ENCODE measurements at places on chromosomes 12 and 14.
A peak's percentile ranks its signal among the peaks of the same experiment; 100 is the strongest.

DNA sequence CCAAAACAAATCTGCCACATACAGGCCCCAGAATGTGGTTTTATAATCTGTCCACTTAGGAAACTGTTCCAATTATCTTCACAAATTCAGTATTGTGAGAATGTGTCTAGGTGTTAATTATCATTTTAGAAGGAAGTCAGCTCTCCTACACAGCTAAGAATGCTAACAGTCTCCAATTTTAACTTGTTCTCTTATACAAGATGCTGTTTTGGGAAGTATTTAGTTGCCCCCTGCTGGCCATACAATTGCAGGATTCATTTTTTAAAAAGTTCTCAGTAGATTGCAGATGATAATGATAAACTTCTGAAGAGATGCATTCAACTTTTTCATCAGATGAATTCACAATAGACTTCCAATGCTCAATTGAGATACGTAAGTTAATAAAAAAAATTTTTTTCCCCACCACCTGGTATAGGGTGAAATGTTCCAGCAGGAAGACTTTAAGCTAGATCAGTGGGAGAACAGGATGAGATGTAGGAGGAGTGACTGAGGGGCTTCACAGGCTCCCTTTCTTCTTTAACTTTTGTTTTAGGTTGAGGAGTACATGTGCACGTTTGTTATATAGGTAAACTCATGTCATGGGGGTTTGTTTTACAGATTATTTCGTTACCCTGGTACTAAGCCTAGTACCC is 27.3 kb upstream of the OSBPL8 start:
- DNase-seq: no peak

DNA sequence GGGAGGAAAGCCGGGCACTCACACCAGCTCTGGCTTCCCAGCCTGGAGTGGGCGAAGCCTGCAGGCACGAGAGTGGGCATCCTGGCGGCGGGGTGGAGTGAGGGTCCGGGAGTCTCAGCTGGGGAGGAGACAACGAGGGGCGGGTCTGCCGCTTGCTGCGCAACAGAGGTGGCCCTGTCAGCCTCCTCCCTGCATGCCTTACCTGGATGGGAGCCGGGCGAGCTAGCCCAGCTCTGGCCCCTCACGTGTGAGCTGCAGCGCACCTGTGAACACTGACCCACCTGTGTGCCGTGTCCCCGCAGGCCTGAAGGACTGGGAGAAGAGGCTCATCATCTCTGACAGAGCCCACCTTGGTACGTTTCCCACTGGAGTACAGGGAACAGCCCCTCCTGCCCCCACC is 13.9 kb upstream of the SIVA1 start:
- DNase-seq: no peak

- no peak for DNase-seq
Observed at GRCh38 chr14:49593016-49593415, 5.7 kb upstream of the LRR1 start.

GRCh38 chr12:30440826-30441602 is 254.7 kb downstream of the IPO8 start:
- DNase-seq: peak; percentile 15

GRCh38 chr12:125283521-125283920 is 218.3 kb downstream of the AACS start:
- DNase-seq: no peak

DNA sequence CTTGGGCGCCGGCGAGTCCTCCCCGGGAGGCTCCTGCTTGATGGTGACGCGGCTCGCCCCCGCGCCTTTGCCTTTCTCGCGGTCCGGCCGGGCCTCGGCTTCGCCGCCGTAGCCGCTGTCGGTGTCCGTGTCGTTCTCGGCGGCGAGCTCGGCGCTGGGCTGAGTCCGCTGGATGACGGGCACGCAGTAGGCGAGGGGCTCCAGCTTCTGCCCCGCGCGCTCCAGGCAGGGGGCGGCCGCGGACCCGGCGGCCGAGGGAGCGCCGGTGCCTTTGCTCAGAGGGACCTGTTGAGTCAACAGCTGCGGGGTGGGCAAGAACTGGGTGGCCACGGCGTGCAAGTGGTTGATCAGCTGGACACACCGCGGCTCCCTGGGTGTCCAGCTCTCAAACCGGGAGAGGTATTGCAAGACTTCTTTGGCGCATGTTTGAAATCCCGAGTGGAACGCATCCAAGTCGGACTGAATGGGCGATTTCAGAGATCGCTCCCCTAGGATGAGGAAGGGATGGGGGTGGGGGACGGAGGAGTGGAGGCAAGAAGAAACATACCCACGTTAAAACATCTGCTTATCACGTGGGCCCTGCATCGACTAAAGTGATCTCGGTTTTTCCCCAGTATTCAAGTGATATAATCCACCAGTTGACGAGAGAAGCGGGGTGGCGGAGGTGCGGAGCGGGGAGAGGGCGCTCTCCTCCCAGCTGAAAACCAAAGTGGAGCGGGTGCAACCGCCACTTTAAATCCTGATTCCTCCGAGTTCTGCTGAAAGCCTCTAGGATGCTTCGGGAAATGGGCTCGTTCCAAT is 2.0 kb downstream of the BHLHE41 start:
- DNase-seq: peak; percentile 29

- no peak for DNase-seq
Observed at GRCh38 chr12:121250359-121250758, 40.4 kb downstream of the P2RX4 start.

- DNase-seq: no peak
Observed at GRCh38 chr14:74478996-74479635, 14.0 kb downstream of the NPC2 start.

- DNase-seq: no peak
Observed at GRCh38 chr12:93234641-93235040, 143.1 kb upstream of the NUDT4 start.

GRCh38 chr12:80033448-80033847 is 65.9 kb upstream of the OTOGL start:
- no peak for DNase-seq

DNA sequence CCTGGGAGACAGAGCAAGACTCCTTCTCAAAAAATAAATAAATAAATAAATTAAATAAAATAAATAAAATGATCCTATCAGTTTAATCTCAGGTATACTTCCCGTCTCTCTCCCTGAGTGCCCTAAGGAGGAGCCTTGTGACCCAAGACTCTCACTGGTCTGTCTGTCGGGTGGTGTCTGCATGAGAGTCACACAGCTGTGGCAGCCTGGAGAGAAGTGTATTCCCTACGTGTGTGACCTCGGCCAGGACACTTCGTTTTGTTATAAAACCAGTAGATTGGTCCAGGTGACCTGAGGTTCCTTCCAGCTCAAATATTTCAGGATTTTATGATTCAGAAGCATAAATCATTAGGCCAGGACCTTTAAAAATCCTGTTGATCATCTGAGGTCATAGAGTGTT is 4.8 kb downstream of the SYNE3 start:
- no peak for DNase-seq

GRCh38 chr14:106044949-106045596 is 518.7 kb downstream of the TMEM121 start:
- DNase-seq: no peak

DNA sequence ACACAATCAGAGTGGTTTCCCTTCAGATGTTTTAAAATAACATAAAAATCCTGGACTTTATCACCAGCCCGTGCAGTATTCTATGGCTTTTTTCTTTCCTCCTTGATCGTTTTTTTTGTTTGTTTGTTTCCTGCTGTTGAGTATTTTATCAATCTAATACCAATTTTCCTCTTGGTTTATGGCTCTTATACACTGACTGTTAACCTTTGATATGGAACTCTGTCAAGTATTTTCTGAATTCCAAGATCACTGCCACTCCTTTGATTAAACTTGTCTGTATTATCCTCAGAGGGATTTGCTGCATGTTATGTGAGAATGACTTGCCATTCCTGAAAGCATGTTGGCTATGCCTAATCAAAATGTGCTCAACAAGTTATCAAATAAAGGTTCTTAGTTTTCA is 88.4 kb downstream of the PELI2 start:
- no peak for DNase-seq

- DNase-seq: no peak
Observed at GRCh38 chr14:61889914-61890351, 127.7 kb downstream of the SNAPC1 start.

DNA sequence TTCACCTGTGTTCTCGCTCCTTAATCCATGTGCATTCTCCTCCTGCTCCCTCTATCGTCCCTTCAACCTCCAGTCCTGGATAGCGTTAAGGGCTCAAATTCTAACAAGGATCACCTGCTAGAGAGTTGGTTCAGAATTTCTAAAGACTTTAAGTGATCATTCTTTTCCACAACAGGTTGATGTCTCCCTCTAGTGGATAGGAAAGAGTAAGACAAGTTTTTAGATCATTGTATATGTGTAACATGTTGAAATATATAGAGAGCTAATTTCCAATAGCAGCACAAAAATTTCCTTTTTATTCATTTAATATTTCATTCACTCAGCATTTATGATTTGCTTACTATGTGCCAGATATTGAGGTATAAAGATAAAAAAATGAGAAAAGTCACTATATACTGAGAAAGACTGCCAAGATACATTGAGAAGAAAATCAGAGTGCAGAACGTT is 9.3 kb upstream of the ESR2 start:
- peak; percentile 51 for DNase-seq

DNA sequence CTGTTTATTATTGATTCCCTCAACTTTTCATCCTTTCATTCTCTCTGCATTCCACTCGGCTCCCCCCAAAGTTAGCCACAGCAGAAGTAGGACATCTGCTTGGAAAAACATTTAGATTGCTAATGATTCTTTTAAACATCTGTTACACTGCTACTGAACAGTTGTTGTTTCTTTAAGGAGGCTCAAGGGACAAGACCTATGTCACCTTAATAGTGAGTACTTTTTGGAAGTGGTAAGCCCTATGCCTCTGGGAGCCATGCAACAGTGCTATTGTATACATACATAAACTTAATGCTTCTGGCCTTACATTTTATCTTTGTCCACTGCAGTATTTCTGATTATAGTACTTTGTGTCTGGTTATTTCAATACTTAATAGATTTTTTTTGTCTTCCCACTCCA is 628.2 kb upstream of the FOXG1 start:
- no peak for DNase-seq

DNA sequence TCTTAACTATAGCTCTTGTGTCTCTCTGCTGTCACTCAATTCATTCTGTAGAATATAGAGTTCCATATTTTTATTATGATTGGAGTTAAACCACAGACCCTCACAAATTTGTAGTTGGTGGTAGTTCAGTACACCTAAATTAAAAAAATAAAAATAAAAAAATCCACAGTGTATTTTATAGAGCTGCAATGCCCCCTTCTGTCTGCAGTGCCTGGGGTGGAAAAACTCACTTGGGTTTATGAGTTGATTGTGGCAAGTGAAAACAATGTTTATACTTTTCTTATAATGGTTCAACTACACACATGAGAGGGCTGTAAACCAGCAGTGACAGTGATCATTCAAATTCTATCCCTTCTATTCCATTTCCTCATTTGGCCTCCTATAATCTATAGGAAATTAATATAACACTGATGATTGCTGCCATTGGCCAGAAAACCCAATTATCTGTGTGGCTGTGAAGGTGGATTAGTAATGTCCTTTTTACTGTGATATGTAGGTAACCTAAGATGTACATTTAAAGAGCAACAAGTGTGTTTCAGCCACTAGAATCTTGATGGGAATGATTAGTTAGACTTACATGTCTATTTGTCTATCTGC is 166.9 kb upstream of the LRIG3 start:
- DNase-seq: no peak
